ENCODE measurements at places on chromosomes 2 and 18. TPM values are rescaled to one million over a fixed set of nuclear protein-coding genes. Genes with fewer than 3 reads are reported as not detected.

DNA sequence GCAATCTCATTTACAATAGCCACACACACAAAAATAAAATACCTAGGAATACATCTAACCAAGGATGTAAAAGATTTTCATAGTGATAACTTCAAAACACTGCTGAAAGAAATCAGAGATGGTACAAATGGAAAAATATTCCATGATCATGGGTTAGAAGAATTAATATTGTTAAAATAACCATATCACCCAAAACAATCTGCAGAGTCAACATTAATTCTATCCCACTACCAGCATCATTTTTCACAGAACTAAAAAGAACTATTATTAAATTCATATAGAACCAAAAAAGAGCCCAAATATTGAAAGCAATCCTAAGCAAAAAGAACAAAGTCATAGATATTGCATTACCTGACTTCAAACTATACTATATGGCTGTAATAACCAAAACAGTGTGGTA, 50.4 kb downstream of the ZNF385B start:
- no peak overlapping the region for H3K27ac ChIP-seq
- H3K27me3 ChIP-seq: no peaks in the 10 kb centered on the region
- H3K4me3 ChIP-seq: no peak overlapping the region
- no peaks in the 10 kb centered on the region for H3K4me1 ChIP-seq
- H3K36me3 ChIP-seq: no peaks in the 10 kb centered on the region

GRCh38 chr2:203898657-203899056, 31.1 kb downstream of the CTLA4 start:
- H3K27ac ChIP-seq: no peak overlapping the region
- H3K36me3 ChIP-seq: no peaks in the 10 kb centered on the region
- H3K27me3 ChIP-seq: no peaks in the 10 kb centered on the region
- H3K4me1 ChIP-seq: no peaks in the 10 kb centered on the region
- DNase-seq: no peak

GRCh38 chr2:102358496-102358895, 2.9 kb downstream of the IL18R1 start:
- no peaks in the 10 kb centered on the region for H3K36me3 ChIP-seq
- peaks cover 15% of the 10 kb centered on the region for H3K27me3 ChIP-seq
- H3K4me1 ChIP-seq: no peaks in the 10 kb centered on the region
- H3K4me3 ChIP-seq: no peak overlapping the region
- no peak overlapping the region for H3K27ac ChIP-seq

DNA sequence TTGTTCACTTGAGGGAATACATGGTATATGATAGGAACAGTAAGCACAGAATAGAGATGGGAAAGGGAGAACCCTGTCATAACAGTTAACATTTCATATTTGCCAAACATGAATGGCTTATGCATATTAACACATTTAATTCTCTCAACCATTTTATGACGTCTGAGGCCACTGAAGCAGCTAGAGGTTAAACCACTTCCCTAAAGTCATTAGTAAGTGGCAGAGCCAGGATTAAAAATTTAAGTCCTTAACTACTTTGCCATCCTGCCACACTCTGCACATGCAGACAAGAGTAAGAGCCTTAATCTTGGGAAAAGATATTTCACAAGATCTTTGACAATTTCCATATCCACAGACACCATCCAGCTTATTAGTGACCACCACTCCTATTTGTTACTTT, 2.1 kb downstream of the LIPT1 start:
- 0 out of 2 replicates have a peak, but pooled peaks cover 5% of the 10 kb centered on the region for H3K36me3 ChIP-seq
- H3K4me3 ChIP-seq: no peak overlapping the region
- H3K27ac ChIP-seq: no peak overlapping the region

MBP gene
- total RNA-seq: 88.8 TPM

NEU4 gene
- total RNA-seq: 10.0 TPM

SLC19A3 gene
- 0.28 TPM for total RNA-seq

FECH gene
- total RNA-seq: 25.2 TPM

All from Panc1 (cell line).